HuH-7.5 (cell line): ENCODE measurements at places on chromosomes 3 and 15.

DNA sequence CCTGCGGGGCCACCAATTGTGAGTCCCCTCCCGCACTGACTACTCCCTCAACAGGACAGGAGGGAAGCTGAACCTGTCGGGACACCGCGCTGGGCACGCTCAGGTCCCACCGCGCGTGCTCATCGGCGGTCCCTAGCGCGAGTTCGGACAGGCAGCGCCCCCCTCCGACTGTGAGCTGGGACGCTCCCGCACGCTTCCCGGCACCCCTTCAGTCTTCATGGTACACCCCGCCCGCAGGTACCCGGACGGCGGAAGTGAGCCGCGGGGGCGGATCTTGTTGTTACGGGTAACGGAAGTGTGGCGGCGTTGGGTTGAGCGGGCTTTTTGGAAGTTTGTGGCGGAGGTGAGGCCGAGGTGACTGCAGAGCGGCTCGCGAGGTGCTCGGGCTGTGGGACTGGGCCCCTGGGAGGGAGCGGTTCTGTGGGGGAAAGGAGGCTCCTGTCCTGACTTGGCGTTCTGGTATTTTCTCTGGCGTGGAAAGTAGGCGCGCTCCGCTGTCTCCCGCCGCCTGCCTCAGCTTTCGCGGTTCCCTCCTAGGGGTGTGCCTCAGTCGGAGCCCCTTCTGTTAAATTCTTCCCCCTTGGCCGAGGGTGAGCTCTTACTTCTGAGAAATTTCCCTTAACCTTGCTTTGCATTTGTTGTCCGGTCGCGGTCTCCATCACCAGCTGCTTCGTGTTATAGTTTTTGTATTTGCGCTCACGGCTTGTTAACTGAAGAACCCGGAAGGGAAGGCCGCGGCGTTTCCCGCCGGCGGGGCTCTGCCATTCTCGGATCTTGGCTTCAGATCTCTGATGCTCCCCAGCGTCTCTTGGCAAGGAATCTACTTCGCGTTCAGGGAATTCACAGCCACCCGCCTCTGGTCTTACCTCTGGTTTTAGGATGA lies at the start of gene FANCI:
Gene FANCI, plus strand, starts transcription at position 289 of the 883 bp plus-strand sequence. CDS start 3,669 bp downstream, outside the sequence.
- DNase-seq = peak; percentile 88

DNA sequence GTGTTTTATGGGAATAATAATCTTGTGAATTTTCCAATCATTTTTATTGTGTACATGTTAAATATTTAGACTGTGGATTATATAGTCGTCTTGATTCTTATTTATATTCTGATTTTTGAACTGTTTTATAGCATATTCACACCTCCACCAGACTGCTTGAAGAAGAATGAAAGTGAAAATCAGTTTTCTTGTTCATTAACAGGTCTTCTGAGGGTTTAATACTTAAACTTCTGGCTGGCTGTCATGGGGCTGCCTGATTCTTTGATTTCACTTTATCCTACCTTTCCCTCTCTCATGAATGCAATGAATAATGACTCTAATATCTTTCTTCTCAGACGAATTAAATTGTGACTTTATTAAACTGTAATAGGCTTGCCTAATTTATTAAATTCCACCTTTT lies 56.2 kb downstream of the ATP2C1 start:
- DNase-seq = no peak

- DNase-seq = no peak
Measured at GRCh38 chr15:66053991-66054390, 184.7 kb downstream of the RAB11A start.

DNA sequence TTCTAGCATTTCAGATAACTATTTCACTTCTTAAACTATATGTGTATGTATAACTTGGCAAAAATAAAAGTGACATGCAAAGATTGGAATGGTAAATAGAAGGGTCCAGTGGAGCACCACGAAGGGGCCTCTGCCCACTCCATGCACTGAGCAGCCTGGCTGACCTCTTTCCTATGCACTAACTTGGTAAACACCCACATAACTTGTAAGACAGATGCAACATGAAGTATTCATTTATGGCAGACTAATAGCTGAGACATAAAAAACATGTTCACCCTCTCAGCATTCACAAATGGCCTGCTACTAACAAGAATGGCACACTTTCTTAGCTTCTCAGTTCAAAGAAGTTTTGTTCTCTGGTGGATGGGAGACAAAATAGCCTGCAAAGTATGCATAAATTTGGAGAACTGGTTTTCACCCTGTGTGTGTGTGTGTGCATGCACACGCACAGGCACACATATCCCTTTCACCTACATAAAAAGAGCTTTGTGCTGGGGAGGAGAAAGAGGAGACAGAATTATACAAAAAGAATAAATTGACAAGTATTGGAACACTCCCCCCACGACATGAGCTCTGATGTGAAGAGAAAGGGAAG lies 26.5 kb upstream of the RYK start:
- no peak for DNase-seq

- DNase-seq = no peak
Measured at GRCh38 chr15:57570340-57570739, 21.4 kb upstream of the MYZAP start.

GRCh38 chr15:91679447-91679846 lies 174.1 kb upstream of the SLCO3A1 start:
- DNase-seq = no peak

- no peak for DNase-seq
Measured at GRCh38 chr3:14685179-14685578, 10.2 kb downstream of the C3orf20 start.

GRCh38 chr3:19931180-19931692 lies 2.8 kb downstream of the EFHB start:
- no peak for DNase-seq

GRCh38 chr3:5505997-5506396 lies 318.5 kb downstream of the EDEM1 start:
- no peak for DNase-seq

DNA sequence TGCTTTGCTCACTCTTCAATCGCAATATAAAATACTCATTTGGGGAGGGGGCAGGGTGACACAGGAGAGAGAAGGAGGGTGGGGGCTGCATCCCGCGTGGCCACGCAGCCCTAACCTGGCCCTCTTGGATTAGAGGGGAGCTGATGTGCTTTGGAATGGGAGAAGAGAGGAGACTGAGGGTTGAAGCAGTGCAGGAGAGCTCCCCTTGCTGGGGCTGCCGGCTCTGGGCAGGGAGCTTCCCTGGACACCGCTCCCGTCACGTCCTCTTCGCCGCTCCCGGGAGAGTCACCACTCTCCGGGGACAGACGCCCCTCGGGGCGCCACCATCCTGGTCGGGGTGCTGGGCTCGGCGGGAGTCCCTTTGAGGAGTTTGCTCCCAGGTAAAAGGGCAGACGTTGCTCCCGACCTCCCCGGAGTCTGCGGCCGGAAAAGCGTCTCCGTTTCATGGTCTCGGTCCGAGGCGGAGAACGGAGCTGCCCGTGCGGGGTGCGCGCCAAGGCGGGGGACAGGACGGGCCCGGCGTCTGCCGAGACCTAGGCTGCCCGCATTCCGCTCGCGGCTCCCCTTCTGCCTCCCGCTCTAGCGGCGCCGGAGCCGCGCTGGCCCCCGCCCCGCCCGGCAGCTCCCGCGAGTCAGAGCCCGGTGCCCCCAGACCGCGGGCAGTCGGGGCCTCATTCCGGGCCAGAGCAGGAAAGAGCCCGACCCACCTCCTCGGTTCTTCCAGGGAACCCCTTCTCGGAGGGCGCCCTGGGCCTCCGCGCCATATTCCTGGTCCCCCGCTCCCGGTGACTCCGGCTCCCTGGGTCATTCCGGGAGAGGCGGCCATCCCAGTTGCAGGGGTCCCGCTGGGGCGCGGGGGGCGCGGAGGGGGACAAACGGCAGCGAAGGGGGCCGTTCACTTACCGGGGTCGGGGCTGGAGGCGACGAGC lies 603 bp downstream of the SLC7A14 start:
- DNase-seq = no peak
